Stimulated activated CD4-positive, alpha-beta T cell treated with anti-CD3 and anti-CD28 coated beads, Interleukin-15, amount 100 ng/mL, for 48 hours (primary cell): ENCODE measurements at places on chromosomes 1 and 21.

DNA sequence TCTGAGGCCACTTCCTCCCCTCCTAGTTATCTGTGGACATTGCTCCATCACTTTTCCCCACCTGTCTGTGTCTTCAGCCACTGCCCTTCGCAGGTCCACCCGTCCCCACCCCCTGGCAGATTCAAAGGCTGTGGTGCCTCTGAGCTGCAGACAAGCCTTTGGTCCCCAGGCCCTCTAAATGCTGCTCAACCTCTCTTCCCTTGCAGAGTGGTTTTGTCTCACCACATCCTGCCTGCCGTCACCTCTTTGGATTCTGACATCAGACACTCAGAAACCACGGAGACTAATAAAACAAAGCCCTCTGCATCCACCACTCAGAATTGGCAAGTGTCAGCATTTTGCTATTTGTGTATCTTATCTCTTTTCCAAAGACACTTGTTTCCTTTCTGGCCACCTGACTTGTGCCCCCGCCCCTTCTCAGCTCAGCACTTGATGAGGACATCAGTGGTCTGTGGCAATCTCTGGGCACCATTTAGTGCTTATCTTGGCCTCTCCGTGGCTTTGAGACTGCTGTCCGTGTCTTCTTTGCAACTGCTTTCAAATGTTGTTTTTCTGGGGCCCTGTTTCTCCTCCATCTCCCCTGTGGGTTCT, 7.7 kb downstream of the CNIH3 start:
- peak; percentile 55 for DNase-seq

GRCh38 chr1:38454236-38454635, 405.3 kb downstream of the RRAGC start:
- no peak for DNase-seq

DNA sequence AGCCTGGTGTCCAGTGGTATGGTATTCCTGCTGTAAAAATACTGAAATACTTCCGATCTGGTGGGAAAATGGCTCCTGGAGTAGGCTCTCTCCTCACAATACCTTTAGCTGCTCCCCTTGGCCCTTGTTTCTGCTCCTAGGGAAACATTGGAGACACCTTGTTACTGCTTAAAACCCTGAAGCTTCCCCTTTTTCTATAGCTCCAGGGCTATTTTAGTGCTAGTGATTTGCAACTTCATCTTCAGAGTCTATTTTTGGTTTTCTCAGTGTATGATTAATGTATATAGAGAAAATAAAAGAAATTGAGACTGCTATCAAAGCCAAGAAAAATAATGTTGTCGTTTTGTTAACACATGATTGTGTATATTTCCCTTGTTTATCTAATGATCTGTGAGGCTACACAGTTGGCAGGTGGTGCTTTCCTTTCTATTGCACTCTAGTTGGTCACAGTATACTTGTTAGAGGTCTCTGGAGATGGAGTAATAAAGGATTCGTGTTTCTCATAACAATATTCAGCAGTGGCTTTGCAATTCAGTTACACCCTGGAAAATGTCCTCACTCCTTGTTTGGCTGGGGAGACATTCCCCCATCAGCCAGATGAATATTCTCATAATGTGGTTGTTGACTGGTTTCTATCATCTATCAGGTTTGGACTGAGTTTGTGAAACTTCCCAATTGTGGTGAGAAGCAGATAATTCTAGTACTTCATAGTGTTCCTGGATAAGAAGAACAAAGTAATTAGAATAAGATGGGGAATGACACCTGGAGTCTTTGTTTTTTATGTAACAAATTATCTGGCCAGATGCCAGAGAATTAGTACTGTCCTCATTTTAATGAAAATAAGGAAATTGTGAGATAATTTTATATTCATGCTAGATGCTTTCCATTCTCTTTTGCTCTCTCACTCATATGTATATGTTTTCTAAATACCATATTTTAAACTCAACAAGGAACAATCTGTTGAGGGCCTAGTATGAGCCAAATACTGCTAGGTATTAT, 44.8 kb upstream of the CACYBP start:
- no peak for DNase-seq

DNA sequence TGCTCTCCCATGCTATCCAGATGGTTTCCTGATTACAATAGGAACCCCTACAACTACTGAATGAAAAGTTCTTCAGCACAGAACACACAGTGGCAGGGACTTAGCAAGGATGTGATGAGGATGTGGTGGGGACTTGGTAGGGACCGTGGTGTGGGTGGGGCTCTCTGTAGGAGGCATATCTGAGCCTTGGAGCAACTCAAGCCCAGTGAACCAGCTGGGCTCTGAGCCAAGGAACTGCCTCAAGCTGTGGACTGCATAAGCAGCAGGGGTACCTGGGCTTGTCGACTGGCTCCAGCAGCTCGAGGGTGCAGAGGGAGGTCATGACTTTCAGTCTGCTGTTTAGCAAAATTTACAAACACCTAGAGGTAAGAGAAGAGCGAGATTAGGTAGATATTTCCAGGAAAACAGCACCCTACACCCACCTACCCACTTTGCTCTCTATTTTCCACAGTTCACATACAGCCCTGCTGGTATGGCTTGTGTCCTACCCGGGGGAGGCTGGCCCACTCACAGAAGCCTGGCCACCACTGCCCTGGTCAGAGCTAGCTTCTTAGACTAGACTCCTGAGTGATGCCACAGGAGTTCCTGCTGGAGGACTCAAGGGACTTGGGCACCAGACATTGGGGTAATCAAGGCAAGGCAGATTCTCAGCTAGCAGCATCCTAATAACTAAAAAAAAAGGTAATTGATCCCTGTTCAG, 86.8 kb upstream of the GCLM start:
- DNase-seq = no peak

DNA sequence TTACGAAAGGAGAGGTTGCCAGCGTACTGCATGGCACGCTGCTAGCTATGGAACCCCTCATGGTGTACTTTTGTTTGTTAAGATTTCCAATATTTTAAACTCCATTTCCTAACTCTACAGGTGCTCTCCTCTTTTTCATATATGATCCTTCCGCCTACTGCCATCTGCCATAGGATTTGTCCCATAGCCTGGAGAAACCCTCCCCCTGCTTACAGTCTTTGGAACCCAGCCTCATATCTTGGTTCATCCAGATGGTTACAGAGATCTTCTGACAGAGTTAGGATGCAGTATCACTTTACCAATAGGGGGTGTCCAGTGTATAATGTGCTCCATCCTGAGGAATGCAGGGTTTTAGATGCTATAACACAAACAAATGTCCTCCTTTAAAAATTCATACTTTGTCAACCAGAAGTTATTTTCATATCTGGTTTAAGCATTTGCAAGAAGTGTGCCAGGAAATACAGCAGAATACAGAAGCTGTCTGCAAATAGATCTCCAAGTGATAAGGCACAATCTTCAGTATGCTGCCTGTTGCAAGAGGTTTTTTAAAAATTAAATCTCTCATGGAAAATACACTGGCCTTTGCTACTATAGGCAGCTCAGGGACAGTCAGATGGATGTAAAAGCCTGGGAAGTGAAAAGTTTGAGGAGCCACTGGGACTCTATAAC, 377.8 kb downstream of the KCNH1 start:
- DNase-seq = no peak

GRCh38 chr1:229613938-229614337, 12.0 kb downstream of the TAF5L start:
- no peak for DNase-seq

- DNase-seq = no peak
Observed at GRCh38 chr1:220680085-220680687, 10.0 kb upstream of the C1orf115 start.

- no peak for DNase-seq
Observed at GRCh38 chr1:30658014-30658336, 65.4 kb downstream of the MATN1 start.

GRCh38 chr1:6427441-6428390, 3.1 kb downstream of the ESPN start:
- no peak for DNase-seq

- no peak for DNase-seq
Observed at GRCh38 chr1:216193839-216194443, 229.3 kb downstream of the USH2A start.

- no peak for DNase-seq
Observed at GRCh38 chr1:19466112-19466561, 19.2 kb downstream of the CAPZB start.

- DNase-seq = no peak
Observed at GRCh38 chr1:17645068-17645911, 105.8 kb downstream of the ARHGEF10L start.

GRCh38 chr1:234607109-234608024, 2.6 kb downstream of the IRF2BP2 start:
- DNase-seq = no peak

DNA sequence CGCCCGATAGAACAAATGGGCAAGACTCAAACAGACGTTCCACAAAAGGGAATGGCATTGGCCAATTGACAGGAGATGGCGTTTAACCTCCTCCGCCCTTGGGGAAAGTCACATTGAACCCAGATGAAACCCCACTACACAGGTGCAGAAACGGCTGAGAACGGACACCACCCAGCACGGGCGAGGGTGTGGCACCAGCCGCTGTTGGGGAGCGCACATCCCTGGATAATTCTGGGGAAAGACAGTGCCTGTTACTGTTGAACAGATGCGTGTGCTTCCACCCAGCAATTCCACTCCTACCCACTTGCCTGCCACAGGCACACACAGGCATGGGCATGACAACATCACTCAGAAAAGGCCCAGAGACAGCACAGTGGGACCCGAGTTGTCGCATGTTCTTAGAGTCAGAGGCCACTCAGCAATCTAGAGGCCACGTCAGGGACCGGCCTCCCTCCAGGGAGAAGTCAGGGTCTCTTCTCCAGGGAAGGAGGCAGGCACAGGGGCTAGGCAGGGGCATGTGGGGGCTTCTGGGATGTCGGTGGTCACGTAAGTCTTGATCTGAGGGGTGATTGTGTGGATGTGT, 15.2 kb downstream of the PRXL2B start:
- DNase-seq = no peak

DNA sequence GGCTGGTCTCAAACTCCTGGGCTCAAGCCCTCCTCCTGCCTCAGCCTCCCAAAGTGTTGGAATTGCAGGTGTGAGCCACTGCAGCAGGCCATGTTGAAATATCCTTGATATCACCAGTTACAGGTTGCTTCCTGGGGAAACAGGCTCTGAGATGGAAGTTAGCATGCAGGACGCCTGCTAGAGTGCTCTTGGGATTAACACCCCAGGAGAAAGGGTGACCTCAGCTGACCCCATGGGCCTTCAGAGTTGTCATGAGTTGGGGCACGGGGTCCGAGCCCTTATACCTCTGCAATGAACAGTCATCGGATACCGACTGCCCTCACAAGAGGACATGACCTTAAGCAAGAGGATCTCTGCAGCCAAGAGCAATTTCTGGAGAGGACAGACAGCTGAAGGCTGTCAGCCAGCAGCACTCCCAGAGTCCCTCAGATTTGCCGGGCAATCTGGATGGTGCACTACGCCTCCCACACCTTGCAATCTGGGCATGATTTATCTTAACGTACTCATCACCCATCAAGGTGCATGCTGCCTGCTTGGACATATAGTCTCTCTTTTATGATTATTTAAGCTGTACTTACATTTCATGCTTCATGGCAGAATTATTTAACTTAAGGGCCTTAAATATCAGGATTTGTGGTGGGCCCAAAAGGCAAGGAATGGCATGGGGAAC, 134.6 kb downstream of the ADSS2 start:
- no peak for DNase-seq

GRCh38 chr1:29896791-29897714, 660.7 kb downstream of the PTPRU start:
- DNase-seq = no peak

DNA sequence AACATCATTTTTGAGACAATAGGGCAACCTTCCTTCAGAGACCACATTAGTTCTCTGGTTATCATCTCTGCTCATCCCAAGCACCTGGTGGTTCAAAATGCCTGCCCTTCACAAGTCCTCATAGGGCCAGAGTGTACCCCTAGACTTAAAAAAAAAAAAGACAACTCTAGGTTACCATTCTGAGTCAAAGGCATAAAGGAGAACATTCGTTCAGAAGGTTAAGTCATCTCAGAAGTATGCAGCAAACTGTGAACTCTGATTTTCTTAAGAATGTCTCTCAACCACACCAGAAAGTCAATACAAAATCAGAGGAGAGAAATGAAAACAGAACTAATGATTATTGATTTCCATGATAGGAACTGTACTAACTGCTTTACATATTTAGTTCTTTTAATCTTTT, 9.2 kb upstream of the BEND5 start:
- DNase-seq = no peak

GRCh38 chr1:180278194-180278515, 48.1 kb downstream of the LHX4 start:
- DNase-seq = no peak

- no peak for DNase-seq
Observed at GRCh38 chr1:56424744-56425493, 154.4 kb downstream of the PLPP3 start.

- no peak for DNase-seq
Observed at GRCh38 chr1:186491336-186491735, 30.4 kb upstream of the PDC start.

DNA sequence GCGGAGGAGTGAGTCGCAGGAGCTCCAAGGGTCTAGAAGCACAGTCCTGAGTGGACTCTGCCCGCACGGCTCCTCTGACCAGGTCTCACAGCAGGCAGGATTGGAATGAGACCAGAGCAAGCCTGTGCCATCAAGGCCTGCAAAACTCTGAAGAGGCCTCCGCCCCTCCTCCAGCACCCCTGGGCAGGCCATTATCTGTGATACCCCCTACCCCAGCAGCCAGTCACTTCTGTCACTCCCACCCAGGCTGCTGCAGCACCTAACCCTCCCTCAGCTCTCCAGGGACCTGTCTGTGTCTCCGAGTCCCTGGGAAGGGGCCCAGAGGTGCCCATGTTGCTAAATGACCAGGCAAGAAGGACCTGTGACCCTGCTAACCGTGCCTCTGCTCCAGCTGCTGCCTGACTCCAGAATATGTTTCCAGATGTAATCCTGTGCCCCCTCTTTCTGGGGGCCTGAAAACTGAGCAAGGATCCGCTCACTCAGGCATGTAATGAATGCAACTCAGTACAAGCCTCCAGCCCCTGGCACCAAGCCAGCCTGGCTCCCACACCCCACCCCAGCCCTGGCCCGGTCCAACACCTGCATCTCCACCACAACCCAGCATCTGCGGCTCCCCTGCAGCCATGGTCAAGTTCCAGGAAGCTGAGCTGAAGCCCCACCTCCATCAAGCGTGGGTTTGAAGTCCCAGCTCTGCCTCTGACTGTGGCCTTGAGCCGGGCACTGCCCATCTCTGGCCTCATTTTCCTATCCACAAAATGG, 22.1 kb upstream of the COL16A1 start:
- DNase-seq = no peak
